Activated naive CD4-positive, alpha-beta T cell treated with anti-CD3 and anti-CD28 coated beads, Interleukin-2, amount 50 U/mL, for 16 hours (primary cell): ENCODE measurements at places on chromosomes 5 and 9.
A peak's percentile ranks its signal among the peaks of the same experiment; 100 is the strongest.

- no peak for DNase-seq
Measured at GRCh38 chr5:168647083-168647482, 67.9 kb upstream of the PANK3 start.

DNA sequence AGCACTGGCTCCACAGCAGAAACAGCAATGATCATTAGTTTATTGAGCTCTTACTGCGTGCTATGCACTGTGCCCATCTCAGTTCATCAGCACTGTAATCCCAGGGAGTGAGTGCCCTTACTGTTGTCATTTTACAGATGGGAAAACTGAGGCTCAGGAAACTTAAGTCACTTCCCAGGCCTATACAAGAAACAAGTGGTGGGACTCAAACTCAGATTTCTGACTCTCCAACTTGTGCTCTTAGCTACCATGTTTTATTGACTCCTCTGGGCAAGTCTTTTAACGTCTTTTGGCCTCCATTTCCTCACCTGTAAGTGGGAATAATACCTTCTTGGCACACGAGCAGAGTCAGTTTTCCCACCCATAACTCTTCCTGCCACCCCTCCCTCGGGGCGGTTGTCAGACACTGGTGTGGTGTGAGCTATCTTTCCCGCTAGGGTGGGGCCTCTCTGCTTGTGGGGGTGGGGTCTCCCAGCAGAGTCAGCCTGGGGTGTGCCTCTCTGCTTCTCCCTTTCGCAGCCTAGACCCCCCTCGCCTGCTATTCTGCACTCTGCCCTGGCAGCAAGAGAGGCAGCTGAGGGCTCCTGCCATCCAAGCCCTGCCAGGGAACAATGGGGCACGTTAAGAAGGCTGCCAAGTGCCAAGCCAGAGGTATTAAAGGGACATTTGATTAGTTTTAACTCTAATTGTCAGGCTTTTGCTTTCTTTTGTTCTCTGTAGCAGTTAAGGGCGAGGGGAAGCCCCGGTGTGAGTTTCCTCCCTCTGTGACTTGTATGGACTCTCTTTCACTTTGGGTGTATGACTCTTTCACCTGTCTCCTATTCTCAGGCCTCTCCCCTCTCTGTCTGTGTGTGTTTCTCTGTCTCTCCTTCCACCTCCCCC lies 12.1 kb downstream of the GALNT10 start:
- DNase-seq: peak; percentile 63

DNA sequence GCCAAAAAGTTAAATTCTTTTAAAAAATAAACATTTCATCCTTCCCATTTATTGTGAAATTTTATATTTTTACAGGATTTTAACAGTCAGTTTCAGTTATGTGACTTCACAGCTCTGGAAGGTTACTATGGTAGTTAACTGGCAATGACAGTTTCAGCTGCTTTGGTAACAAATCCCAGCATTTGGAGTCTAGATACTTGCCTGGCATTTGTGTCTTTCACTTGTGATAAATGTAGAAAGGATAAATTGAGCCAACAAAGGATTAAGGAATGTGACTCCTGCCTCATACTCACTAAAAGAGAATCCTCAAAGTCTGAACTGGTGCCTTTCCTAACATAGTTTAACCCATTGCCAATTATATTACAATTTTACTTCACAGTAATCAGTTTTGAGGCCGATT lies 315.5 kb downstream of the FER start:
- DNase-seq: no peak

DNA sequence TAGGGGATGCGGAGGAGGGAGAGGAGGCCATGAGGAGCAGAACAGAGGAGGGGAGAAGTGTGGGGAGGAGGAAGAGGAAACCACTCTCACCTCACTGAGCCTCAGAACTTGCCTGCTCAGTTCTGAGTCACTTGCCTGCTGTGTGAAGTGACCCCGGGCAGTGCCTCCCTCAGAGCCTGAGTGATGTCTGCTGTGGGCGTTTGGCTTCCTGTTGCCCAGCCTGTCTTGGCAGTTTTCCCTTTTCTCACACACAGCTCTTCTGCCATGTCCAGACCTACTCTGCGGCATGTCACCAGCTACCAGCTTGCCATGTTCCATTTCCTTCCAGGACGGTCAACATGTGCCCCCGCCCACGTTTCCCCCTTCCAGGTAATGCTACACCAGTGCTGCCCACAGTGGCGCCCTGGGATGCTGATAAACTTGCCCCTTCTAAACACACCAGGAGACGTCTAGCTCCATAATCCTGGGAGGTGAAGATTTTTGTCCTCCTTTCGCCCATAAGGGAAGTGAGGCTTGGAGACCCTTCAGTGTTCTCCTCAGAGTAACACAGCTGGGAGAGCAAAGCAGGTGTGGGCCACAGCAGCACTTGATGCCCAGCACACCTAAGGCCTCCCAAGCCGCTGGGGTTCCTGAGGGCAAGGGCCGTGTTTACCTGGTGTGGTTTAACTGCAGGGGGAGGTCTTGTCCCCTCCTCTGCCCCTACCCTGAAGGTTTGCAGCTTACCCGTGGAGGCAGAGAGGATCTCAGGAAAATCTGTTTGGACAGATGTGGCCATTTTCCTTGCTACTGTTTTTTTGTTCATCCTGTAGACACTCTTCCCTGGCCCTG lies 63.8 kb upstream of the RNF130 start:
- DNase-seq: no peak

DNA sequence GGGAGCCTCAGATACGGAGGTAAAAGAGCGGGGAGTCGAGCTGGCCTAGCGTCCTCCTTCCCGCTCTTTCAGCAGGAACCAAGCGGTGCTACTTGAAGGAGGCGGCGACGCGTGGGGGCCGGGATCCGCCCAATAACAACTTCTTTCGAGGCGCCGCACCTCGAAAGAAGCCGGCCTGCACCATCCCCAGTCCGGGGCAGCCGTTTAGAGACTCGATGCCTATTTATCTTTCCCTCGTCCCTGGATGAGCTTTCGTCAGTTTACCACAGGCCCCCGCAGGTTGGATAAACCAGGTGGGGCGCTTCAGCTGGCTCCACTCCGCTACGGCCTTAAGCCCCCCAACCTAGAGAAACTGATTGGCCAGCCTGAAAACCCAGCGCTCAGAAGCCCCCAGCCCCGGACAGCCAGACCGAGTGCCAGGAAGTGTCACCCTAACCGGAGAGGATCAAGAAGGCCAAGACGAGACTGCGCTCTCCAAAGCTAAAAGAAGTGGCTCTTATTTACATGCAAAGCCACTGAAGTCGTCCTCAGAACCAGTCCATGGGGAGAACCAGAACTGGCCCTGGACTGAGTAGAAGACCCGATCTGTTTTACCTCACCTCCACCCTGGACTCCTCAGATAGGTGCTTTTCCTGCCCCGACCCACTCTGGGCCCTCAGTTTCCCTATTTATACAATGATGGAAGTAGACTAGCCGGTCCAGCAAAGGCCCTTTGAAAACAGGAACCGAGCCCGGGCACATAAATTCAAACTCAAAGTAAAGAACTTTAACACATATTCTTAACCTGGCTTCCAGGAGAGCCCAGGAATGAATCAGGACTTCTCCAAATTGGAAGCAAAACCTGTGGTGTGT lies 1.4 kb downstream of the HAND1 start:
- DNase-seq: no peak

GRCh38 chr9:35158501-35159280 lies 3.1 kb upstream of the UNC13B start:
- DNase-seq: no peak

- no peak for DNase-seq
Measured at GRCh38 chr9:124790301-124790700, 13.4 kb downstream of the OLFML2A start.

GRCh38 chr5:96236051-96236450 lies 197.0 kb downstream of the PCSK1 start:
- no peak for DNase-seq

- DNase-seq: no peak
Measured at GRCh38 chr9:14779566-14780022, 57.1 kb upstream of the CER1 start.

DNA sequence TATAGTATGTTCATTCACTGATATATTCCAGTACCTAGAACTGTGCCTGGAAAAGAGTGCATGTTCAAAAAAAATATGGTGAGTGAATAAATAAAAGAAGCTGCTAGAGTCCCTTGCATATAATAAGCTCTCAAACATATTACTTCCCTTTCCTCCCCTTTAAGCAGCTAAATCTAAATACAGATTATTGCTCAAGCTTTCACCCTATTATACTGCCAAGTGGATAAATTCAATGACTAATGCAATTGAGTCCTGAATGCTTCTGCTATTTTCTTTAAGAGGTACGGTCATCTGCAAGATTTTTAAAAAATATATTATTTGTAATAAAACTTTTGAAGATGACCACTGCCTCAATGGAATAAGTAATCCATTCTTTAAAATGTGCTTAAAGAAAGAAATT lies 248.4 kb downstream of the PLK2 start:
- no peak for DNase-seq

GRCh38 chr5:172630482-172630881 lies 10.6 kb upstream of the NEURL1B start:
- DNase-seq: no peak

DNA sequence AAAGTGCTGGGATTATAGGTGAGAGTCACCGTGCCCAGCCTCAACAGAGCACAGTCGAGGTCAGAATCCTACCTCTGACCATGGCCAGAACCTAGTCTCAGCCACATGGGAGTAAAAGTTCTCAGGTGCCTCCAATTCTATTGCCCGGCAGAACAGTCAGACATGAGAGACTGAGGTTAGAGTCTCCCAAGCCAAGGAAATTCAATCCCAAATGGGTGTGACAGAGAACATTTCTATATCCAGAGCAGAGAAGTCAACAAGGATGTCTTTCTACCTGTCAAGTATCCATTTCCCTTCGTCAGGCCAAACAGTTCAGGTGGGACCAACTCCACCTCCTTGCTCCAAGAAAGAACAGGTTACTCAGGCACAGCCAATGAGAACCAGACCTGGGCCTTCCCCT lies 10.5 kb downstream of the ANXA6 start:
- DNase-seq: no peak

- no peak for DNase-seq
Measured at GRCh38 chr9:74447451-74448193, 49.5 kb upstream of the RORB start.

DNA sequence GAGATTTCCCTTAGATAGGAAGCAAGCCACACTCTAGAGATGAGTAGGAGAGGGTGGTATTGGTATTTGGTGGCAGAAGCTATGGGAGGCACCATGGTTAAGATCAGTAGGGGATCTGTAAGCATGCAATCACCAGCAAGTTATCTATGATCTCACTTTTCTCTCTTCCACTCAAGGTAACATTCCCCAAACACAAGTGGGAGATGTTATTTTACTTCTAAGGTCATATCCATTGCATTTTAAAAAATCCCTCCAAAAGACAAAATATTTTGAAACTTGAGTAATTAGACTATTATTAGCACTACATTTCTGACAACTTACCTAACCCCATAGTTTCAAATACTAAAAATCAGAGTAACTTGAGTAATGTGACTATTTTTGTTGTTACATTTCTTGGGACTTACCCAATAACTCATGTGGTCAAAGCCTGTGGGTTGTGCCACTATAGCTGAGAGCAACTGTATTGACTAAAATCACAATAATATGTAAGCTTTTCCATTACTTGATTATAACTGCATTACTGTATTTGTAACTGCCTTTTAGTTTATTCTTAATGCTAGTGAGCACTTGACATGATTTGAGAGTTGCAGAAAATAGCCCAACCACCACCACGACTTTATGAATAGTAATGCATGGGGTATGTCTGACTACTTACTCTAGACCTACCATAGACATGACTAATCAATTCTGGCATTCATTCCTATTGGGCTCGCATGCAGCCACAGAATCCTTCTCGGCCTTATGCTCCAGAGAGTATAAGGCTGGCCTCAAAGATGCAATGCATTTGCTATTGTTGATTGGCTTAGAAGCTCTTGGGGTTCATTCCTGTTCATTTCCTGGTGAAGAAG lies 264.7 kb downstream of the TRIM32 start:
- DNase-seq: no peak

DNA sequence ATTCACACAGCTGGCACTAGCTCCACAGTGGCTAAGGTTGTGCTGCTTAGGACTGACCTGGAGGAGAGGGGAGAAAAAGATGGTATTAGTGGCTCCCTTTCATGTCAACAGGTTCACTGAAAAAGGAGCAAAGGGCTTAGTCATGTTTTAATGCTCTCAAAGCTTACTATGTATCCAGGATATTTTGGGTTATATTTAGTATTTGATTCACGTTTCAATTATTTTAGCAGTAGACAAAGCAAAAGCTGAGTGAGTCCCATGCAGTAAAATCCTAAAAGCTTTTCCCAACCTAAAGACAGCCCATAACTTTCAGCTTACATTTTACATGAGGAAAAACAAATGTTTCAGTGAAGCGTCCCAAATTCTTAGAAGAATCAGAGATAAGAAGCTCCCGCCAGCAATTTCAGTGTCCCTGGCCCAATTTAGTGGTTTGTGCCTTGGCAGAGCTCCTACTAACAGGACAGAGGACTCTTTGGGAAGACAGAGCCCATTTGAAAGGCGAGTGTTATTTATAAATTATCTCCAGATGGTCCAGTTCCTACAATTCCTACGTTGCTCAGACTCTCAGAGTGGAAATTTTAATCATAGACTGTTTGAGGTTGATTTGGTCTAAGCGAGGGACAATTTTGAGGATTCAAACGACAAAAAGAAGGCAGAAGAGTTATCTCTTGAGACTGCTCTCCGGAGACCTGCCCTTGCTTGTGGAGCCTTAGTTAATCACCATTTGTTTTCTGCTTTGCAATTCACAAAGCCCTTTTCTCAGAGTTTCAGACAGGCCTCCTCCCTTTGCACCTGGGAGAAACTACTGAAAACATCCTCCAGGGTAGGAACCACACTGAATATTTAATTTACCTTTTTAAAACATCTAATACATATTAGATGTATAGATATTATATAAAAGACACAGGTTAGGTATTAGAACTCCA lies 225.0 kb upstream of the ANKRD55 start:
- DNase-seq: no peak

- no peak for DNase-seq
Measured at GRCh38 chr5:141362719-141363118, 1.2 kb upstream of the PCDHGA5 start.

DNA sequence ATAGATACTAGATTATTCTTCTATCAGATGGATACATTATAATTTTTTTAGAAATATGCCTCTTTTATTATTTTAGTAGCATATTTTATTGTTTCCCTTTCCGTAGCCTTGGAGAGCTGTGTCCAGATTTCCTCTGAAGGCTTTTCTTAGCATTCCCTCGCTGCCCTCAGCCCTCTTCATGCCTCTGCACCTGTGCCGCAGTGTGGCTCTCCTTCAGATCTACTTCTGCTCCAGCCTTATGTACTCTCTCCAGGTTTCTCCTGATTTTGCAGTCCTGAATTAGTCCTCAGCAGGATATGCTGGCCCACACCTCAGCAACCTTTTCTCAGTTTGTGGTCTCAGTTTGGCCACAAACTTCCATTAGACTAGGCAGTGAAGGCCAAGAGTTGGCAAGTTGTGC lies 1052.0 kb downstream of the TAF11L14 start:
- no peak for DNase-seq

- peak; percentile 14 for DNase-seq
Measured at GRCh38 chr5:80871541-80871961, 88.6 kb upstream of the RASGRF2 start.

DNA sequence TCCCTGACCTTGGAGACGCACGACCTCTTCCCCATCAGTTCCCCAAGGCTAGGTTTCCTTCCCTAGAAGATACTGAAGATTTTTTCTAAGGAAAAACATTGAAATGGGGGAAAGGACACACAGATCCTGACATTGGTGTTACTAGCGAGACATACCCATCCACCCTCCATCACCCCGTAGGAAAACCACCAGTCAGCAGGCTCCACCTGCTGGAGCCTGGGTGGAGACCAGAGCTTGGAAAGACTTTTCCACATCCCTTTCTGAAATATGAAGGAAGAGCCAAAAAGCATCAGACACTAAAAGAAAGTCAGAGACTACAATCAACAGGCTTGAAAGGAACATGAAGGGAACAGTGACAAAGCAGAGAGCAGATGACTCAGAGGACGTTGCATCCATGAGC lies 638.0 kb downstream of the IRX1 start:
- no peak for DNase-seq

GRCh38 chr5:168721002-168721753 lies 142.0 kb upstream of the PANK3 start:
- no peak for DNase-seq
